ENCODE measurements at places on chromosomes 5 and 9. TPM values are rescaled to one million over a fixed set of nuclear protein-coding genes. Genes with fewer than 3 reads are reported as not detected.

Gene RASEF
- total RNA-seq, result 8.1 TPM

Gene NTNG2
- total RNA-seq, result 3.1 TPM

Gene HRH2
- 0.51 TPM for total RNA-seq

Gene SV2C
- not detected for total RNA-seq

Gene ROR2
- 1.6 TPM for total RNA-seq

Gene SPINK13
- 0.27 TPM for total RNA-seq

Data from A549 treated with Mapracorat at 1 μM for 4 hours (cell line).